ENCODE measurements at places on chromosomes 12 and 14. TPM values are rescaled to one million over a fixed set of nuclear protein-coding genes. Genes with fewer than 3 reads are reported as not detected.
A peak's percentile ranks its signal among the peaks of the same experiment; 100 is the strongest.

GRCh38 chr14:32728976-32729375 is 209.7 kb upstream of the NPAS3 start:
- DNase-seq: no peak

DNA sequence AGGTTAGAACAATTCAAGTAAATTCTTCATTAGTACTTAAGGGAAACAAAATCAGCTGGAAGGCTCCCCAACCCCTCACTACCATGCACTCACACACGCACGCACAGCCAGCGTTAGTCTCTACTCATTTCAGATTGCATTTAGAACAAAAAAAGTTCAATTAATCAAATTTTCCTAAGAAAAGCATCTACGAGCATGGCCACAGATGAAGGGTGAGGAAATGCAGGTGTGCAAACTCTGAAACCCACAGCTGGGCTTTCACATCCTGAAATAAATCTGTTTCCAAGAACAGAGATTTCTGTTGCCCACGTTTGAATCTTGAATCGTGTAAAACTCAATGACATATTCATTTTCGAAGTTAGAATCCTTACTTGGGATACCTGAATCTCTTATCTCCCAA is 62.6 kb downstream of the SEL1L start:
- no peak for DNase-seq

GRCh38 chr12:2735432-2735831 is 59.3 kb upstream of the FKBP4 start:
- DNase-seq: no peak

DNA sequence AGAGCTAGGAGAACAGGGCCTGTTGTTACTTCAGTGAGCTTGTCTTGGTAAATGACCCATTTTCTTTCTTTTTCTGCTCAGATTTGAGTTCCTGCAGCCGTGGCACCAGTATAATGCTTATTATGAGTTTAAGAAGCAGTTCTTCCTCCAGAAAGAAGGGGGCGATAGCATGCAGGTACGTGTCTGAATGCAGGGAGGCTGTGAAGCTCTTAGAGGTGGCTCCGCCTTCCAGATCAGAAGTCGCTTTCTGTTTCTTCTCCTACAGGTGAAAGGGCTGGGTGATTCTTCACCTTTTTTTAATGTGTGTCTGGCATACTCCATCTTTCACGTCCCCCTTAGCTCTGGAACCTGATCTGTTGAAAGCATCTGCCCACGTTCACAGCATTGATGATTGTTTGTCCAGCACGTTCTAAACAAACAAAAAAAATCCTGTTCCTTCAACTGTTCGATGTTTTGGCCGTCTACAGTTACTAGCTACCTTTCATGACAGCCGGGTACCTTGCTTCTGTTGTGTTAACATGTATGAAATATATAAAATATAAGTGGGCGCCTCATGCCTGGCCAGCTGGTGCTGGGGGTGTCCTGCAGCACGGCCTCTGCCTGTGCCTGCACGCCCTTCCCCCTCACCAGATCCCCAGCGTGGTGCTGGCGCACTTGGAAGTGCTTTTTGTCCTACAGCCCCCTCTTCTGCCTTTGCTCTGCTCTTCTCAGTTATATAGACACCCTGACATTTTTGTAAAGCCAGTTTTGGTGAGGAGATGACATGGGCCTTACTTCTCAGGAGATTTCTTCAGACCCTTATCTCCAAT is 44.6 kb downstream of the SFSWAP start:
- DNase-seq: no peak

- no peak for DNase-seq
These were observed 71.8 kb upstream of the MAX start for GRCh38 chr14:65173973-65174693.

DNA sequence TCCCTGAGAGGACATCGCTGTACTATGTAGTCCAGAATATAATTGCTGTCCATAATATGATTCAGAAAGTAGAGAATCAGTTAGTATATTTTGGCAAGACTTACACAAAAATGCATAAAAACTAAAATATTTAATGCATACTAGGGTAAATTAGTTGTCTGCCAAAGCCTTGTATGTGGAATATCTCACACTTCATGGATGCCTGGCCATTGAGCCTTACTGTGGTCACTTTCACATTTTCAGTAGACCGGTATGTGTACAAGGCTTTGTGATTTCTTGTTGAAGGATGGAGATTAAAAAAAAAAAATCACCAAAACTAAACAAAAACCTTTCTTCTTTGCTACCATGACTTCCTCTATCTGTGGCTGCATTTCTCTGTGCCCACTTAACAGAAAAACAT is 197.3 kb upstream of the DDHD1 start:
- no peak for DNase-seq

ADCY4 gene
- total RNA-seq: 16.4 TPM

- DNase-seq: no peak
These were observed 74.9 kb downstream of the PAWR start for GRCh38 chr12:79615596-79616560.

- DNase-seq: no peak
These were observed 1.6 kb downstream of the GIT2 start for GRCh38 chr12:109994401-109995175.

SLC10A1 gene
- not detected for total RNA-seq

GRCh38 chr12:64611341-64612284 is 1.3 kb downstream of the RASSF3 start:
- peak; percentile 60 for DNase-seq

- no peak for DNase-seq
These were observed 1116.5 kb upstream of the TMEM132C start for GRCh38 chr12:127150479-127150878.

DNA sequence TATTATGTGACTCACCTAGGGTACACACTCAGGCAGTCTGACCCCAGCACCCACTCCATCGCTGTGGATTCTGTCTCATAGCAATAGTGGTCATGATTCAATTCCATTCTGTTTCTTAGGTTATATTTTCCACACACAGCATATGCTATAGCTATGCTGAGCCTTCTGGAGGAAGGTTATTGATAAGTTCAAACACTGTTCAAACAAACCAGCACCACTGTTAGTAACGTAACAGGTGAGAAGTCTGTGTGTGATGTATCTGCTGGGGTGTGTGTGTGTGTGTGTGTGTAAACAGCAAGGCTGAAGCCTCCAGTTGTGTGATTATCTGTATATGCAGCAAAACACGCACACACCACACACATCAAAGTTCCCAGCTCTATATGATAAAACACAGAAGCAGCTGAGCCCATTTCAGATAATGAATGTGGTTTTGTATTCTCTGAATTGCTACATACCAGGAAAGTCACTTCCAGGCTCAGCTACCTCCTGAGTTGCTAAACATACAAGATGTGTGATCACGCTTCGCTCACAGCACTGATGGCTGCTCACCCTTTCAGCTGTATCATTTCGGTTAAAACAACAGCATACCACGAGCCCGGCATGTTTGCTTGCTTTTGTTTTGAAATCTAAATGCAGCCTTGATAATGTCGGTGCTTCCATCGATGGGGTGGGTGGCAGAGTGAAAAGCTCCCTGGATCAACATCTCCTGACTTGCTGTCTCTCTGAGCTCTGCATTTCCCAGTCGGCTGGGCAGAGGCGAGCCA is 6.8 kb upstream of the SYNE3 start:
- no peak for DNase-seq

MYG1 gene
- 39.2 TPM for total RNA-seq

GPD1 gene
- 4.3 TPM for total RNA-seq

DNA sequence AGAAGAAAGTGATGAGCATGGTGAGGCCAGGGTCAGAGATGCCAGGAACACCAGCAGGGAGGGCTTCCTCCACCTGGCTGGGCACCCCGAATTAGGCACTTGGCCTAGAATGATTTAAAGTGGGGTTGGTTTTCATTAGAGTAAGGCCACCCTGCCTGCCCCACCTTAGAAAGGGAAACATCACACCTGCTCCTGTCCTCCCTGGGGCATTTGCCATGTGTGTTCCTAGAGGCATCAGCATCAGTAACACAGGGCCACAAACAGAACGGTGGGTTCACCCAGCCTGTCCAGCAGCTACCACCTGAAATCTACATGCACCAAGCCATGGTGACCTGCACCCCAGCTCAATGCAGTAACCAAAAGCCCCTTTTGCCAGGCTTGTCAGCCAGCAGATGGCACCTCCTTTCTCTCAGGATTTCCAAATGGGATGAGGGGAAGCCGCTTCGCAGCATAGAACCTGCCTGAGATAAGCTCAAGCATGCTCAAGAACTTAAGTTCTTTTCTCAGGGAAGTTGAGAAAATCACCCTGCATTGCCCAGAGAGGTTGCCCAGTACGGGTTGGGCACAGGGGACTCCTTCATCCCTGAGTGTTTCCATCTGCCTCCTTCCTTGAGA is 338.8 kb downstream of the DPF3 start:
- DNase-seq: no peak

DNA sequence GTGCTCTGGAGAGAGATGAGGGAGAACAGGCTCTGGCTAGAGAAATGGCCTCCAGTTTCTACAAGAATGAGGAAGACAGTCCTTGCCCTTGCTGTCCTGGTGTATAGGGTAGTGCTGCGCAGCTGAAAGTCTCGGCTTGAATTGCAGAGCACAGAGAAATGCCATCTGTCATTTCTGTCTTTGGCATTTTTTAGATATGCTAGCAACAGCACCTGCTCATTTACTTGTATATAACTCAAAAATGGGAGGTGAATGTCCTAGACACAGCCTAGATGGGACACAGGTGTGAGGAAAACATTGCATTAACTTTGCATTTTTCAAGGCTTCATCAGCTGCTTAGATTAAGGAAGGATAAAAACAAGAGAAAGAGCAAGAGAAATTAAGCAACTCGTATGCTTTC is 35.8 kb downstream of the GPR19 start:
- no peak for DNase-seq

MYO1H gene
- 0.20 TPM for total RNA-seq

GRCh38 chr12:13534645-13535398 is 338.3 kb downstream of the EMP1 start:
- peak; percentile 79 for DNase-seq

DNA sequence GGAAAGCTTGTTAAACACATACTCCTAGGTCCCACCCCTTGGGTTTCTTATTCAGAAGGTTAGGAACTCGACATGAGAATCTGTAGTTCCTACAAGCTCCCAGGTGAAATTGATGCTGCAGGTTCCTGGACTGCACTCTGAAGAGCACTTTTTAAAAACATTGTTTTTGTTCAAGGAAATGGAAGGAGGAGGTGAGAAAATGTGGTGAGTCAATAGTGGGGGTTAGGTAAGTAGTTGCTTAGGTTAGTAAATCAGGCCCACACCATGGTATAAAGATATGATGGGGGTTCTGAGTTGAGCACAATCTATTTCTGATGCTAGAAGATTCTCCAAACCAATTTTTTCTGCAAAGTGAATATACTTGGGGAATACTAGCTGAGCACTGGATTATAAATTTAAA is 450.3 kb downstream of the CCDC91 start:
- no peak for DNase-seq

TMTC2 gene
- total RNA-seq: 14.7 TPM

DNA sequence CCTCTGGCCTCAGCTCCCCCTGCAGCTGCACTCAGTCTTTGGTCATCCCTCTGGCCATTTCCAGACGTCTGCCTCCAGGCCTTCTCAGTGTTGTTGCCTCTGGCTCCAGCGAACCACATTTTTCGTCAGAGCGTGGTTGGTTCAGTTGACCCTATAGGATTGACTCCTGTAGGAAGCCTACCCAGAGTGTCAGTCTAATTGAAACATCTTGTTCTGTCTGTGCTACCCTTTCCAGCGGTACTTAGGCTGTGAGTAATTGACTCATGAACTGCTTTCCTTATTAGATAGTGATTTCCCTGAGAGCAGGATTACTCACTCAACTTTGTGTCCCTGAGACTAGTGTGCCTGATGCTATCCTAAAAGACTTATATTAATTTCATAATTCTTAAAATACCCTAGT is 373.2 kb downstream of the ATP23 start:
- no peak for DNase-seq

KRT82 gene
- total RNA-seq: not detected

NTF3 gene
- total RNA-seq: 0.59 TPM

DNA sequence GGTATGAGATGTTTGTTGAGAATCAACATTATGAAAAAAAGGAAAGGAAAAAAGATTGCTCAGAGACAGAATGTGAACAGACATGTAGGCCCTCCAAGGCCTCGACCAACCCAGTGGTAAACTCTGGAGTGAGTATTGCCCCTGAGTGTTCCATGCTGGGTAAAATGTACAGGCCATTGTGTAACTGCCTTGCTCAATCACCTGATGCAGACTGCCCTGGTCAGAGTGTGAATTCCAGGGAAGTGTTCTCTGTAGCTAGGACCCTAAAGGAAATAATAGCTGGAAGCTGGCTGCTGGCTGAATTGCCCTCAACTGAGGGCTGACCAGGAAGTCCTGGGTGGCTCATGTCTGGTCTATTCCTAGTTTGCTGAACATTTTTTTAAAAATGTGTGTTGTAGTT is 1081.4 kb upstream of the LRFN5 start:
- no peak for DNase-seq

KRT73 gene
- not detected for total RNA-seq

DNA sequence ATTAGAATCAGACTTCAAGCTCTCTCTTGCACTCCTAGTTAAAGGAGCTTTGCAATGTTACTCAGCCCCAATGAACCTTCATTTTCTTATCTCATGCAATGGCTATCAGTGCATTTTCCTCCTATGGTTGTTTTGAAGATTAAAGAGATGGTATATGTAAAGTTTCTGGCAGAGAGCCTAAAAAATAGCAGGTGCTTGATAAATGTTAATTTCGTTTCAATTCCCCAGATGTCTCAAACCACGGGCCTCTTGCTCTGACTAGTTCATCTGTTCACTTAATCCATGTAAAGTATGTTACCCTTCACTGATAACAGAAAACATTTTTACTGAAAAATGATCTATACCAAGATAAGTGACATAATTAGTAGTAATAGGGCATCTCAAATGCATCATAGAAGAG is 735.4 kb upstream of the USP15 start:
- DNase-seq: no peak

DNA sequence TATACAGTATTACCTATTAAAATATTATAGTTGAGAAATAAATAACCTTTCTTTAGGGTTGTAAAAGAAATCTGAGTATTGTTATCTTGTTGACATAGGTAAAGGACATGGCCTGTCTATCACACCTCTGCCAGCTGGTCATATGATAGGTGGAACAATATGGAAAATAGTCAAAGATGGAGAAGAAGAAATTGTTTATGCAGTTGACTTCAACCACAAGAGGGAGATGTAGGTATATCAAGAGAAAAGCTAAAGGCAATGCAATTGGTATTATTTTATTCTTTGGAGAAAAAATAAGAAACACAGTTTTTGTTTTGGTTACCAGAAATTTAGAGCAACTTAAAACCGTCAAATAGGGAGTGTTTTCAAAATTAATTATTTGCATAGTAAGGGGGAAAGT is 13.5 kb downstream of the CPSF2 start:
- no peak for DNase-seq

GRCh38 chr12:131397493-131398181 is 313.3 kb upstream of the SFSWAP start:
- DNase-seq: no peak

- no peak for DNase-seq
These were observed 210.6 kb downstream of the SLC6A15 start for GRCh38 chr12:84702001-84702400.

CD27 gene
- 4.4 TPM for total RNA-seq

DNA sequence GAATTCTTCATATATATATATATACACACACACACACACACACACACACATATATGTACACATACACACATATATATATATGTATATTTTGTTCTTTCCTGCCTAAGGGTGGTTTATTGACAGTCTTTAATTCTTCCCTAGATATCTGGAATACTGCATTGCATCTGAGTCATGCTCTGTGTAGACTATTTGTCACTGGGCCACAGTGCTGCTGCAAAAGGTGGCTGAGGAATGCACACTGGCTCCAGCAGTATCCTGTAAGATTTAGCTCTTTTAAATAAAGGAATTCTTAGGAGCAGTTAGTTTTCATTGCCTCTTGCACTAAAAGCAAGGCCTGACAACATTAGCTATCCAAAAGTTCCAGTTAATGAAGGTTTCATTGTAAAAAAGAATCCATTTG is 200.9 kb downstream of the APAF1 start:
- DNase-seq: no peak

Measured in left colon (tissue), 2 donors.